Glutamatergic neuron (in vitro differentiated cells): ENCODE measurements at places on chromosomes 16 and 17. TPM values are rescaled to one million over a fixed set of nuclear protein-coding genes. Genes with fewer than 3 reads are reported as not detected.
A peak's percentile ranks its signal among the peaks of the same experiment; 100 is the strongest.

The GAS7 gene
- total RNA-seq: 2.0 TPM

The ZNF469 gene
- total RNA-seq: 0.56 TPM

The ASGR1 gene
- 29.0 TPM for total RNA-seq

The SMIM36 gene
- total RNA-seq: not detected

DNA sequence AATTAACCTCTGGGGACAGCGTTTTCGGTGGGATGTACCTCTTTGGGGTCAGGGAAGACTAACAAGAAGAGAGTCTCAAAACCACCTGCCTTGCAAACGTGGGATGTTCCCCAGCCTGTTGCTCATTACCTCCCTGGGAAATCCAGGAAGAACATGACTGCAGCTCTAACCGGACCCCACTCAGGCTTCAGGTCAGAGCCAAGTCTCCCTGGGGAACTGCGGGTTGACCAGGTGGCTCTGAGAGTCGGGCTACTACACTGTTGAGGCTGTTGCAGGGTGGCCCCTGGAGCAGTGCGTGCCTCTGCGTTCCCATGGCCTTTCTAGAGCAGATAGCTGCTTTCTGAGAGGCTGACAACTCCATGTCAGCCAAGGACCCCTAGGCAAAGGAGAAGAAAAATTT lies 309.1 kb downstream of the FOXL1 start:
- DNase-seq: no peak

GRCh38 chr16:72979974-72980373 lies 68.0 kb downstream of the ZFHX3 start:
- DNase-seq: no peak

- peak; percentile 21 for DNase-seq
Measured at GRCh38 chr17:75843577-75844529, at the start of gene UNC13D. Gene UNC13D, minus strand, starts transcription at chr17:75844404. Its CDS starts 67 bp downstream, at chr17:75844337.

DNA sequence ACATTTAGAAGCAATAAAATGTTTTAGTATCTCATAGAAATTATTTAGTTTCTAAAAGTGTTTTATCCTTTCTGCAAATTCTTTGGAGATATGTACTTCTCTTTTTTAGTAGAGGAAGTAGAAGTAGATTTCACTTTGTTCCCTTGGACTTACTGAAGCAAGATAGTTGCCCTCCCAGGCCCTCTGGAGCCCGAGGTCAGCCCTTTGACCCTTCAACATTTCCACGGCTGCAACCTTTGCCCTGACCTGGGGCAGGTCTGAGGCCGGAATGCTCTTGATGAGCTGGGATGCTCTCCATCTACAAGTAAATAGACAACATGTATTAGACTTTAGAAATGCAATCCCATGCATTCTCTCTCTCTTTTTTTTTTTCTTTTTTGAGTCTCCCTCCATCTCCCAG lies 167.5 kb downstream of the CDK5R1 start:
- no peak for DNase-seq

DNA sequence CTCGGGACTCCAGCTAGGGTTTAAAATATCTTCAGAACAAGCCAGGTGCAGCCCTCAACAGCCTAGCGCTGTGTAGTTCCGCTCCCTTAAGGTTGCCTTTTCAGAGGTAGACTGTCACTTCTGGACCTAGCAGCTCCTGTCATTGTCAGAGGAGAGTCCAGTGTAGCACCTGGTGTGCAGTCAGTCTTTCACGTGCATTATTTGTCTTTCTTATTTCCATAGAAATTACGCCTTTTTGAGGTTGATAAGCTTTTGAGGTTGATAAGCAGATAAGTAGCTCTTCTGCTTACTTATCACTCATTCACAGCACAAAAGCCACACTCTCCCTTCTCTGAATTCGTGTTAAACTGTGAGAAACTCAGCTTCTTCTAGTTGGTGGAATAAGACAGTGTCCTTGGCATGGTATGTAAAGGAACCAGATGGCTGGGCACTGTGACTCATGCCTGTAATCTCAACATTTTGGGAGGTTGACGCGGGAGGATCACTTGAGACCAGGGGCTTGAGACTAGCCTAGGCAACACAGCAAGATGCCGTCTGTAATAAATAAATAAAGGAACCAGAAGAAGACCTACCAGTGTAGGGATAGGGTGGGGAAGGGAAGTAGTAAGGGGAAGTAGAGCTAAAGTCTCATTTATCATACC lies 10.2 kb downstream of the EEF2K start:
- DNase-seq: no peak
